ENCODE measurements at places on chromosomes 5 and 9.

- no peak for DNase-seq
Observed at GRCh38 chr9:130845901-130846481, 10.9 kb downstream of the ABL1 start.

DNA sequence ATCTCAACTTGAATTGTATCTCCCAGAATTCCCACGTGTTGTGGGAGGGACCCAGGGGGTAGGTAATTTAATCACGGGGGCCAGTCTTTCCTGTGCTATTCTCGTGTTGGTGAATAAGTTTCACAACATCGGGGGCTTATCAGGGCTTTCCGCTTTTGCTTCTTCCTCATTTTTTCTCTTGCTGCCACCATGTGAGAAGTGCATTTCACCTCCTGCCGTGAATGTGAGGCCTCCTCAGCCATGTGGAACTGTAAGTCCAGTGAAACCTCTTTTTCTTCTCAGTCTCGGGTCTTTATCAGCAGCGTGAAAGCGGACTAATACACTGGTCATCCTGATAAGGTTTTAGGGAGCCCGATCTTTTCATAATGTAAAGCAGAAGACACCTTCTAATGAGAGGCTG lies 687.0 kb upstream of the FTMT start:
- DNase-seq: no peak

DNA sequence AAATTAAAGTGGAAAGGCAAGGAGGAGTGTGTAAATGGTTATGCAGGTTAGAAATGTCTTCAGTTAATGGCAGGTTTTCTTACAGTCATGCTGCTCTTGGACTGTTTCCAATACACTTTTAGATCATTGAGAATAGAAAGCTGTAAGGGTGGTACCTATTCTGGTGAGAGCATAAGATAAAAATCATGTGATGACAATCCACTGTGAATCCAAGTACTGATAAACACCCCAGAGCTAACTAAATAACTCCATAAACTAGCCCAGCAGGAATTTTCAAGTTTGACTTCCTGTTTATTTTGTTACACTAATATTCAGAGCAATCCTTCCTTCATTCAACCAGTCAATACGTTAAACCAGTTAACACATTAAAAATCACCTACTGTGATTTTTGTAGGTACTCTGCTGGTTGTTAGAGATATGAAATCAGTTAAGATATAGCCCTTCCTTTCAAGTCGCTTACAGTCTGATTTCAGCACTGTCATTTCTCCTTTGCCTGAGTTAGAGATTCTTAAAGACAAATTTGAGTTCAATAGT lies 22.6 kb downstream of the VCAN start:
- no peak for DNase-seq

DNA sequence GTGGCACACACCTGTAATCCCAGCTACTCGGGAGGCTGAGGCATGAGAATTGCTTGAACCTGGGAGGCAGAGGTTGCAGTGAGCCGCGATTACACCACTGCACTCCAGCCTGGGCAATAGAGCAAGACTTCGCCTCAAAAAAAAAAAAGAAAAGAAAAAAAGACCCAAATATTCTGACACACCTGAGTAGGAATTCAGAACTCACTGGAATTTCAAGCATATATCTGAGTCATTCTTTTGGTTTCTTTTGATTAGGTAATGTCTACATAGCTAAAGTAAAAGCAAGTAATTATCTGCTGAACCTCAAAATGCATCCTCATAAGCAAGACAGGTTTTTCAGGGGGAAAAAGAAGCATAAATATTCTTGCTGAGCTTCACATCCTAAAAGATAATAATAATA lies 35.9 kb downstream of the ANKRD31 start:
- DNase-seq: no peak

- no peak for DNase-seq
Observed at GRCh38 chr5:97544240-97544639, 361.2 kb upstream of the RIOK2 start.

GRCh38 chr5:151869843-151870242 lies 54.8 kb downstream of the GLRA1 start:
- DNase-seq: no peak

DNA sequence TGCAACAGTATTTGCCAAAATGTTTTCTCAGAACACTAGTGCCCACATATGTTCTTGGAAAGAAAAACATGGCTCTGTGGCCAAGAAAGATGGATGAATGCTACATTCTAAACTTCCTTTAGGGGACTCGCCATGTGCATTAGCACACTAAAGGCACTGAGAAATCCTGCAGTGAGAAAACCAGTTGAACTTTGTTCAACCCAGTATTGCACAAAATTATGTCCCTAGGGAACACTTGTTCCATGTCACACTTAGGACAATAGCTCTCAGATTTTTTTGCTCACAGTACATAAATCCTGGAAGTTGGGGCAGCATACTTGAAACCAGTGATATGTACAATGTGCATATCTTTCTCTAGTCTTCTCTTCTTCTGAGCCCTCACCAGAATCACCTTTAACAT lies 96.6 kb downstream of the ADRB2 start:
- no peak for DNase-seq

DNA sequence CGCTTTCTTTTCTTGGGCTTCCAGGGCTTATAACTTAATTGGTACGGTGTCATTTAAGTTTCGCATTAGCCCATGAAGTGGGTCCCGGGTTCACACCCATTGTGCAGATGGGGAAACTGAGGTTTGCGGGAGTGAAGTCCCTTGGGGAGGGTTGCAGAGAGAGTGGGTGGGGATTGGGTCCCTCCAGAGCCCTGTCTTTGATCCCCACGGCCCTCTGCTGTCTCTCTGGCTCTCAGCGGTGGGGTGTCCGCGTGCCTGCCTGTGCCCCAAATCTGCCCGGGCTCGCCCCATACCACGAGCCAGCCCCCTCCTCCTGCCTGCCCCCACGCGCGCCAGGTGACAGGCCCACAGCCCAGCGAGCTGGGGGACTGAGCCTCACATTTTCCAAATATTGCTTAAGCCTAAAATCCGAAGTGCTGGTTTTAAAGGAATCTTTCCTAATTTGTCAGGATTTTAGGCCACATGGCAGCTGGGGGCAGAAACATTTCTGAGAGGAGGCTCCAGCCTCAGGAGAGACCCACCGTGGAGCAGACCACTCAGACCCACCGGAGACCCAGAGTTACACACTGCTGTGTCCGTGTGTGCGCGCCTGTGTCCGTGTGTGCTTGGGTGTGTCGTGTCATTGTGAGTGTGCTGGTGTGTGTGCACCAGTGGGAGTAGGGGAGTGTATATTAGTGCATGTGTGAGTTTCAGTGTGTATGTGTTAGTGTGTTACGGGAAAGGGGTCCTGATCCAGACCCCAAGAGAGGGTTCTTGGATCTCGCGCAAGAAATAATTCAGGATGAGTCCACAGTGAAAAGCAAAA lies 159.5 kb upstream of the IER5L start:
- DNase-seq: no peak

- no peak for DNase-seq
Observed at GRCh38 chr9:21558615-21559401, 76.7 kb upstream of the IFNE start.

- peak; percentile 19 for DNase-seq
Observed at GRCh38 chr5:142655339-142656267, 30.3 kb downstream of the FGF1 start.

GRCh38 chr9:36322462-36322861 lies 64.2 kb upstream of the GNE start:
- no peak for DNase-seq

Data from effector memory CD4-positive, alpha-beta T cell (primary cell).